ENCODE measurements at places on chromosomes 1 and 21.

GRCh38 chr1:214933375-214933774, 149.2 kb upstream of the KCNK2 start:
- no peak for DNase-seq

DNA sequence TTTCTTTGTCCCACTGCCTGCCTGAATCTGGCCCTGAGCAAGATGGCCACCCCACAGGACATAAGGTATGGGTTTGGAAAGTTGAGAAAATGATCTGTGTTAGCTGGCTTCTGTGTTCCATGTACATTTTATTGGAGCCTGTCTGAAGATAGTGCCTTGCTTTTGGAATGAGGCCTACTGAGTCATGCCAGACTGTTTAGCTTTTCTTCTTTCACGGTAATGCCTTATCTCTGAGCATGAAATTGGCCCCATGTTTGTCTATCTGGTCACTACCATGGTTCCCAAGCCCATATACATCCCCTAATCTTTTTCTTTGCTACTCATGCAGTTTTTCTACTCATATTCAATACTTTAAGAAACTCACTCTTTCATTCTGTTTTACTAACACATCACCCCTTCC, 85.1 kb upstream of the LMO4 start:
- no peak for DNase-seq

DNA sequence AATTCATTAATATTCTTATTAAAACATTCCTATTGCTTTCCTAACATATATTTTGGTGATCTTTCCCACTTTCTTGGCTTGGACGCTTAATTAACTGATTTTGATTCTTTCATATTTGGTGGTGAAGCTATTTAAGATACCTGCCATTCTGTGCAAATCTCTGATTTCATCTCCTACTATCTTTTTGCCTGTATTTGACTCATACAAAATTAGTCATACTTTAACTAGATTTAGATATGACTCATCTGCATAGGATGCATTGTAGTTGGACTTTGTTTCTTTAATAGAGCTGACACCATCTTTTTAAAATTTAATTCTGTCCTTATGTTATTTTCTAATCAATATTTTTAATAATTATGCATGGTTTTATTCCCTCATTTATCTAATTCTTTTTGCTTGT, 93.8 kb upstream of the PLPPR4 start:
- DNase-seq, result no peak

DNA sequence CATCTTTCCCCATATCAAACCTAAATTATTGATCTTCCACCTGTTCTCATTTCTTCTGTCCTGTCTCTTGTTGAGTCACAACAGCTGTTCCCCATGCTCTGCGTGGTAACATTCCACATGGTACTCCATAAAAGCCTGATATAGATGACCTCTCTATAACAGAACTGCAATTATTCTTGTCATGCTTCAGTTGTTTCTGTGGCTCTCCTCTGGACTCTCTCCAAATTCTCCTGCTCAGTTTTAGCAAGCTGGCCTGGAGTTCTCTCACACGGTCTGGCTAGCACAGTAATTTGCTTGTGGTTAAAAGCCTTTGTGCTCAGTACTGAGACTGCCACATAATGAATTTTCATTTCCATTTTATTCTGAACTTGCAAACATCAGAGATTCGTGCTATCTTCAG, 10.6 kb upstream of the LRRC39 start:
- no peak for DNase-seq

GRCh38 chr1:215128504-215128903, 46.0 kb downstream of the KCNK2 start:
- no peak for DNase-seq

DNA sequence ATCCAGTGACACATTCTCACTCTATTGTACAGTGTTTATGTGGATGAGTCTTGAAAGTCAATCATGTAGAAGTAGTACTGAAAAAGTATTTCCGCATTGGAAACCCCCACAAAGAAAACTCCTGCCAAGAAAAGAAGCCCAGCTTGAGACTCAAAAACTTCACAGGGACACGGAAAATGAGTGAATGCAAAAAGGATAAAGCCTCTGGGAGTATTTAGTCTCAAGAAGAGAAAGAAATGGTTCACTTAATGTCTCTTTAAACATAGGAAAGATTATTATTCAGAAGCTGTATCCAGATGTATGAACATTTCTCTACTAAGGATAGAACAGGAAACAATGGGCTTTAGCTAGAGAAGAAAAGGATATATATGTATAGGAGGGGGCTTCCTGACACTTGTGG, 304.5 kb downstream of the BARHL2 start:
- no peak for DNase-seq
